Naive thymus-derived CD8-positive, alpha-beta T cell (primary cell): ENCODE measurements at places on chromosomes 16 and 17.

GRCh38 chr16:8622315-8622656 is 788 bp downstream of the METTL22 start:
- no peak for DNase-seq

DNA sequence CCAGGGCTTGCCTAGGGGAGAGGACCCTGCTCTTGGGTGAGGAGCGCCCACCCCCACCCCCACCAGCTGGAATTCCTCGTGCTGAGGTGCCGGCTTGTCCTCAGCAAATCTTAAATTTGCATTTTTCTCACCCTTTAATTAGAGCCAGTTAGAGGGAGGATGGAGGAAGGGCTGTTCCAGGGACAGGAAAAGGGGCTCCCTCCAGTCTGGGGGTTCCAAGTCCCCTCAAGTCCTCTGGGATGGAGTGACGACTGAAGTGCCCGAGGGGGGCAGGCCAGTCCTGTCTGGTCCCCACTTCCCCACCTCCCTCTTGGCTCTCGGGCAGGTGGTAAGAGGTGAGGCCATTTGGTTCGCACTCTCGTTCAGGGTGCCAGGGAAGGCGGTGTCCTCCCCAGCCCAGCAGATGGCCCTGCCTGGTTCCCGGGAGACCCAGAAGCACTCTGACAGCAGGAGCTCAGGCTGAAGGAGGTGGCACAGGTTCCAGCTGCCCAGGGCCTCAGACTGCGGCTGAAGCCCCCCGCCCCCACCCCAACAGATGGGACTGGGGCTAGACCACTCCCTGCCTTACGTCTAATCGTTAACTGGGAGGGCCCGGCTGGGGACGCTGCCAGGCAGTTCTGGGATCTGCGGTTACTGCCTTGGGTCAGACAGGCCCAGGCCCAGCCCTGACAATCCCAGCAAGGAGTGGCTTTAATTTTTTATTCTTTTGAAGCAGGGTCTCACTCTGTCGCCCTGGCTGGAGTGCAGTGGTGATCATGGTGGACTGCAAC is 2.2 kb downstream of the RAB26 start:
- DNase-seq = no peak

DNA sequence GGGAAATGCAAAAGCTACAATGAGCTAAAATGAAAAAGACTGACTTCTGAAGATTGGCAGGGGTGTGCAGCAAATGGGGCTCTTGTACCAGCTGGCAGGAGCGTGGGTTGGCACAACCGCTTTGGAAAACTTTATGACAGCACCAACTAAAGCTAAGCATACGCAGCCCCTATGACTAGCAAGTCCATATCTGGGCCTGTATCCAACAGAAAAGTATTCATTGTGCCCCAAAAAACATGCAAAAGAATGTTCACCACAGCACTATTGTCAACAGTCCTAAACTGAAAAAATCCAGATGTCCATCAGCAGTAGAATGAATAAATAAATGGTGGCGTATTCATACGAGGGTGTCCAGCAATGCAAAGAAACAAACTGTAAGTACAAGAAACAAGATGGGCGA is 22.6 kb upstream of the ITGA3 start:
- DNase-seq = no peak

GRCh38 chr16:17483351-17483750 is 12.6 kb upstream of the XYLT1 start:
- DNase-seq = no peak

- DNase-seq = no peak
These were observed 233.4 kb downstream of the STX8 start for GRCh38 chr17:9342225-9342624.

DNA sequence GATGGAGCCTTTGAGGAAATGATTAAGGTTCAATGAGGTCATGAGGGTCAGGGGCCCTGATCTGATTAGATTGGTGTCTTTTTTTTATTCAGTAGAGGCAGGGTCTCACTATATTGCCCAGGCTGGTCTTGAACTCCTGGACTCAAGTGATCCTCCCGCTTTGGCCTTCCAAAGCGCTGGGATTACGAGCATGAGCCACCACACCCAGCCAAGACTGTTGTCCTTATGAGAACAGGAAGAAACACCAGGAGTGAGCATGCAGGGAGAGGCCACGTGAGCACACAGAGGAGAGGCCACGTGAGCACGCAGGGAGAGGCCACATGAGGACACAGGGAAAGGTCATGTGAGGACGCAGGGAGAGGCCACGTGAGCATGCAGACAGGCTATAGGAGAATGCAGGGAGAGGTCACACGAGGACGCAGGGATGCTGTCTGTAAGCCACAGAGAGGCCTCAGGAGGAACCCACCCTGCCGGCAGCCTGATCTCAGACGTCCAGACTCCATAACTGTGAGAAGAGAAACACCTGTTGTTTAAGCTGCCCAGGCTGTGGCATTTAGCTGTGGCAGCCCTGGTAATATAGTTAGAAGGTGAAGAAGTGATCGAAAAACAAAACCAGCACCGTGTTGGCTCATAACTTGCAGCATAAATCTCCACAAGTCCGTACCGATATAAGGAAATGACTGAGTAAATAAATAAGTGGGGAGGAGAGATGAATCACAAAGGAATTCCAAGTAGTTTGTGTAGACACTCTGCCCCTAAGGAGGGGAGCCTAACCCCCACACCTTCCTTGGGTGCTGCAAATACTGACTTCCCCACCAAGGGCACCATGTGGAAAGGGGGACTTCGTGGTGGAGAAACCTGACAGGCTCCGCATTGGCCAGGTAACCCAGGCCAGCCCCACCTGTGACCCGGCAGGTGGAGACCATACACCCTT is 14.6 kb upstream of the CSNK1D start:
- DNase-seq = no peak

DNA sequence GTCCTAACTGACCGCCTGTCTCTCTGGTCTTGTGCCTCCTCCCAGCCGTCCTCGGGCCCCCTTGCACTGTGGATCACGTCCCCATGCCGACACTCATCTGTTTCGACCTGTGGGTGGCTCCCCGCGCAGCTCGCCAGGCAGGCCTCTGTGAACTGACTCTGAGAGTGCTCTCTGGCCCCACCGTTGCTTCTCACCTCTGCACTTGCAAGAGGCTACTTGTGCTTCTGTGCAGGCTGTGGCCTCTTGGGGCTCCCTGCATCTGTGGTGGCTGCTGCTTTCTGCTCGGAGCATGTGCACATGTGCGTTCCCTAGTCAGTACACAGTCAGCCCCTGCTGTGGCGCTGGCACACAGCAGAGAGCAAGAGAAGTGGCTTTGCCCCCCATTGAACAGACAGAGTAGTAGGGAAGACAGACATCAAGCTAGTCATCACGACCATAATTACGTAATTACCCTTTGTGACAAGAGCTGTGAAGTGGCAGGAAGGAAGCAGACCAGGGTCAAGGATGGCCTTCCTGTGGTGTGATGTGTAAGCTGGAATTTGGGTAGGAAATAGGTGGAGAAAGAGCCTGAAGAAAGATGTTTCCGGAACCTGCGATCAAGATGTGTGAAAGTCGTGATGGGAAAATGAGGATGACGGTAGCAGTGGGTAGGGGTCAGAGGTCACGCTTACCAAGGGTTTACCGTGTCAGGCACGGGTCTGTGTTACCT is 256.0 kb upstream of the CACNG5 start:
- no peak for DNase-seq

DNA sequence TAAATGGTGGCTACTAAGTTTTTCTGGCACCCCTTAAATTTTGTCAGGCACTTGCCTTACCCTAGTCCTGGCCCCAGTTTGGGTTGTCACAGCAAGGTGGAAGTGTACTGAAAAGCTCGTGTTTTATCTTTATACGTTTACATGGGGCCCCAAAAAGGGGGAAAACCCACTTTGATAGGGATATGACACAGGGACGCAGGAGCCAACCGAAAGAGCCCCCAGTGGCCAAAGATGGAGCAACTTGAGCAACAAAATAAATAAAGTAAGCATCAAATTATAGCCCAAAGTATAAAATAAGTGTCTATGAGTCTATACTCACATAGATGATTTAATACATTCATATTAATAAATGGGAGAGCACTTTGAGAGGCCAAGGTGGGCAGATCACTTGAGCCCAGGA is 5.0 kb upstream of the CETP start:
- no peak for DNase-seq

GRCh38 chr17:77140878-77141767 is at the start of gene SEC14L1:
TSS of gene SEC14L1 (plus strand) at chr17:77140969. CDS start at chr17:77143597, 2,628 bp downstream.
- no peak for DNase-seq

- DNase-seq = no peak
These were observed 504 bp downstream of the ERN1 start for GRCh38 chr17:64129515-64129764.

DNA sequence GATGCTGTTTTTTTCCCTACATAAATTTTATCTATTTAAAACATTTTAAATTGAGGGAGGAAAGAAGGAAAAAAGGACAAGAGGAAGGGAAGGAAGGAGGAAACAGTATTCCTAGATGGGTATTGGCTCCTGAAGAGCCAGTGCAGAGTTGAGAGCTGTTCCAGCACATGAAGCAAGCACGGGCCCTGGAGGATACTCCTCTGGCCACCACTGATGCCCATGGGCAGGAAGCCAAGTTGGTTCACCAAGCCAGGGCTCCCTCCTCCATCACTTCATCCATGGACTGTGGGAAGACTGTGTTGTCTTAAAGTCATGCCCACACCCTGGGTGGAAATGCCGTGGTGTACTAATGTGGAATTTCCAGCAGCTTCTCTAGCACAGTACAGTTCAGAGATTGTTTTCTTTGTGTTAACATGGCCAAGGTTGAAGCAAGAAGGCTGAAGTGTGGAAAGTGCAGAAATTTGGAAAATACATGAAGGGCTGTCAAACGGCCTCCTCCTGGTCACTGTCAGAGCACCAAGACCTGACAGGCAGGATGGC is 23.9 kb upstream of the NOS2 start:
- no peak for DNase-seq

DNA sequence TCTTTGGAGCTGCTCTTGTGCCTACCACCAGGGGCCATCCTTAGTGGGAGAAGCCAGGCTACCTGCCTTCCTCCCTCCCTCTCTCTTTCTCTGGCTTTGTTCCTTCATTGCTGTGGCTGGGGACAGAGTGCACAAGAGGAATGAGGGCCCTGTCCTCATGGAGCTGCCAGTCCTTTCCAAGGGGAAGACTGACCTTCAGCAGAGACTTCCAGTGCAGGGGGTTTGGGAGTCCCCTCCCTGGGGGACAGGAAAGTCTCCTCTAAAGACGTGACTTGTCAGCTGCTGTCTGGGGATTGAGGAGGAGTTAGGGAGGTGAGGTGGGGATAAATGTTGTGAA is 108.1 kb downstream of the CMIP start:
- DNase-seq = no peak

DNA sequence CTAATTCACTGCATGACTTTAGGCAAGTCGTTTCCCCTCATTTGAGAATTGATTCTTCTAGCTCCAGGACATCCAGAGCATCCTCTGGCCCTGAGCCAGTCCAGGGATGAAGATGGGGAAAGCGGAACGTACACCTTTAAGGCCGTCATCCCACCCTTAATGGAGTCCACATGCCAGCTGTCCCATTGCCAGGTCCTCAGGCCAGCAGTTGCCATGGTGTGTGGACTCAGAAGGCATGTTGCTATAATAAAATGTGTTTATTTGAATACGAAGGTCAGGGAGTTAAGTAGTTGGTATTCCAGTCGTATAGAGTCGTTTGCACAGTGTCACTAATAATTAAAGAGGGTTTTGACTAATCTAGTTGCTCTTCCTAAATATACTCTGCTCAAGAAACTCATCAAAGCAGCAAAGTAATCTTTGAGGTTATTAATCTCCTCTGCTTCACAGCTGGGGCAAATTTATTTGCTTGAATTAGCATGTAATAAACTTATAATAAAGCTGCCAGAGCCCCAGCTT is 30.4 kb downstream of the CCDC182 start:
- DNase-seq = no peak

- DNase-seq = no peak
These were observed 26.3 kb upstream of the DOC2B start for GRCh38 chr17:207775-208174.

DNA sequence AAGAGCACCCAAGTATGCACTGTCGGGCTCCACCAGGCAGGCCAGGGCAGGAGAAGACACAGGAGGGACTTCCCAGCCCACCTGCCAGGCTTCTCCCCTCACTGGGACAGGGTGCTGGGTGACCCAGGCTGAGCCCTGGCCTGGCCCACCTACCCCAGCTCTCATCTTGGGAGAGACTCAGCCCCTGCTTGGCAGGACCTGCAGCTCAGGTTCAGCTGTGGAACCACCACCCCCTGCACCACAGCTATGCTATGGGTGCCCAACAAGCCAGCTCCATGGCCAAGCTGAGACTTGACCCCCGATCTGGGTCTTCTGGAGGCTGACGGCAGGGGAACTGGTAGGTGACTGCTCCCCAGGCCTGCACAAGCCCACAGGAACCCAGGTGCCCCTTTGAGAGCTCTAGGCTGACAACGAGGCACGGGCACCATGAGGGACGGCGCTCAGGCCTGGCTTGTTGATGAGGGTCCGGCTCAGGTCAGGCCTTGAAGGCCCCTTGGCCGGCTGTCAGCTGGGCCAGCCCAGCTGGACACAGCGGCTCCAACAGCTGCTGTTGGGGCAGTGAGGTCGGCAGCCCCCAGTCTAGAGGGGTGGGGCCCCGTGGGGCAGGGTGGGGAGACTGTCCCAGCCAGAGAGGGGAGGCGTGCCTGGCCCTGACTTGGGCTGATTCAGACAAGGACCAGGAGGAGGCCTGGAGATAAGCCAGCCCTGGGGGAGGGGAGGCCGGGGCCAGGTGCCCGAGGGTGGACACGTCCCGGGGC is 4.6 kb downstream of the RPUSD1 start:
- DNase-seq = no peak

- no peak for DNase-seq
These were observed 2.4 kb downstream of the SCRN2 start for GRCh38 chr17:47838636-47839035.

GRCh38 chr16:83923581-83924365 is 24.9 kb downstream of the MLYCD start:
- no peak for DNase-seq

DNA sequence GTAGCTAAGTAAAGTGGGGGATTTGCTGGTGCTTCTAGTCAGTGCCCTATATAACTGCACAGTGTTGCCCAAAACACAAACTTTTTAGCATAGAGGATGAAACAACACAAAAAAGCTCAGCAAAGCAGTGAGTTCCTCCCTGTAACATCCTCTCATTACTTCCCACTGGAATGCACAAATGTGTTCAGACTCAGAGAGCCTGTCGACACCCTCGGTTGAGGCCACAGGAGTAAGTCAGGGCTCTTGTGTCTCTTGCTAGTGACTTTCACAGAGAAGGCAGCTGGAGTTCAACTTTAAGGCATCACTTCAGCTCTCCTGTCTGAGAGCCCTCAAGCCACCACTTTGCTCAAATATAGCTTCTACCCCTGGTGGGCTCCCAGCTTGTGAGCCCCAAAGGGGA is 107.2 kb upstream of the NETO2 start:
- DNase-seq = no peak

DNA sequence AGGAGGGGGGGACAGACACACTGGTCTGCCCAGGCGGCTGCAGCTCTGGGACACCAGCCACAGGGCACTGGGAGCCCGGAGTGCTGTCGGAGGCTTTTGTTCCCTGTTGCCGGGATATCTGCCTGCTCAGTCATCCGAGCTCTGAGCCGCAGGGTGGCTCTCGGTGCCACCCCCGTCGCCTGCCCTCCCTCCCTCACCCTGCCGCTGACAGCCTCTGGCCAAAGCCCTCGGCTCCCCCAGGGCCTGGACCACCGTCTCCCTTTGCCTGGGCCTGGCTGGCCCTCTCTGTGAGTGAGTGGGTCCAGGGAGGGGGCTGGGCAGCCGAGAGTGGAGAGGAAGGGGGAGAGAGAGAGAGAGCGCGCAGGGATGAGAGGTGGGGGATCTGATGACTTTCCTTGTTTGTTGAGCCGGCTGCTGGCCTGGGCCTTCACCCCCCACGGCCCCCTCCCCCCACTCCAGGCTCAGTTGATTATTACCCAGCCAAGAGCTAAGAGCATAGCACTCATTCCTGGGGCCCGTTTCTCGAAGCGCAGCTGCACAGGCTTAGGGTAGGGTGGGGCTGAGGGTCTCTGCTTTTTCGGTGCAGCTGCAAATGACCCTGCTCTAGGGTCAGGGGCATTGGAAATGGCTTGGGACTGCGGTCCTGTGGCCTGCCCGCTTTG is 2.7 kb downstream of the FOXJ1 start:
- no peak for DNase-seq
